Thymus (tissue), 14 donors: ENCODE measurements at places on chromosomes 16 and 17. TPM values are rescaled to one million over a fixed set of nuclear protein-coding genes. Genes with fewer than 3 reads are reported as not detected.

- no peaks in the 10 kb centered on the region for H3K4me1 ChIP-seq
- no peaks in the 10 kb centered on the region for H3K27me3 ChIP-seq
- DNase-seq, result no peak
- H3K4me3 ChIP-seq, result no peak overlapping the region
These were observed 32.4 kb downstream of the HSBP1 start for GRCh38 chr16:83840060-83840617.

- no peak within 1 kb of the TSS for H3K27ac ChIP-seq
- H3K4me1 ChIP-seq, result peaks cover 22% of the 10 kb centered on the region
- peak; percentile 59 for DNase-seq
- H3K27me3 ChIP-seq, result peaks cover 26% of the 10 kb centered on the region
- H3K36me3 ChIP-seq, result no peaks in the 10 kb centered on the region
- H3K4me3 ChIP-seq, result no peak within 1 kb of the TSS
These were observed at the start of gene ACE for GRCh38 chr17:63476854-63477479. TSS of gene ACE (plus strand) at chr17:63477061. CDS start at chr17:63477095, 34 bp downstream.

DNA sequence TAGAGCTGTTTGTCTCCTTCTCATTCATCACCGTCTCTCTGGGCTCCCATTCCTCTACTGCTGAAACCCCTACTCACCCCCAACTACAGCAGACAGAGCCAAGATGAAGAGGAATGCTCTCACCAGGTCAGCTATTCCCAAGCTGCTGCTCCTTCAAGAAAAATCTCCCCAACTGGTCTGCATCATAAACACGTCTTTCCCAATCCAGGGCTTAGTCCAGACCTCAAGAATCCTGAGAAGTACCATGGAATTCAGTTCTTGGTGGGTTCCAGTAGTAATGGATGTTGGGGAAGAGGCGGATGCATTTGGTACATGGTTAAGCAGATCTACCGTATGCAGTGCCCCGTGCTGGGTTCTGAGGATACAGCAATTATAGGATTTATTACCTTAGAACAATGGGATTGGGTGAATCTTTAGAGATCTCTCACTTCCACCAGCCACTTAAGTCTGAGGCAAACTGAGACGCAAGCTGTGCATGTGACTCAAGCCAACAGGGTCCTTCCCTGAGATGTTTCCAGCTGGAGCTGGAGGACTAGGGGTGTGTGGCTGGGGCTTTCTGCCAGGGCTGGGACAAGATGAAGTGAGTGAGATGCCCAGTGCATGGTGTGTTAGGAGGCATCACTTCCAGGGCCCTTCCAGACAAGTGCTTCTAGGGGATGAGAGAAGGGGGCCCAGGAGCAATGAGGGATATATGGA is 232.7 kb upstream of the CDH5 start:
- no peaks in the 10 kb centered on the region for H3K4me1 ChIP-seq
- no peak overlapping the region for H3K4me3 ChIP-seq
- H3K36me3 ChIP-seq, result no peaks in the 10 kb centered on the region
- no peak overlapping the region for H3K27ac ChIP-seq
- DNase-seq, result no peak

DNA sequence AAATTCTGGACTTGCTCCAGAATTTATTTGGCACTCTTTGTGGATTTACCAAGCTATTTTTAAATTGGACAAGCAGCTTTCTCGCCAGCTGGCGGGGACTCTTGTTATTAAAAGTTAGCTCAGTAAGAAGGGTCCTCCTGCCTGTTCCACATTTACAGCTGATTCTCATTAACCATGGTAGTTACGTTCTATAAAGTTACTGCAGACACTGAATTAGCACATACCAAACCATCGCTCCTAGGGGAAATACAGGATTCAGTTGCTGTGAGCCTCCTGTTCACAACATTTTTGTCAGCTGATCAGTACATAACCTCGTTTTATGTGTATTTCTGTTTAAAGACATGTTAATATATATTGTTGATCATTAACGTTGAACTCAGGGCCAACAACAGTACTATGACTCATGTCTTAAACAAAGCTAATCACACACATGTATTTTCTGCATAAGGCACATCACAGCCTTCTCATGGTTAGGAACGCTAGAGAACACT is 4.2 kb downstream of the LDAF1 start:
- H3K27ac ChIP-seq, result no peak overlapping the region
- DNase-seq, result no peak
- peaks cover 16% of the 10 kb centered on the region for H3K36me3 ChIP-seq
- no peak overlapping the region for H3K4me3 ChIP-seq
- H3K4me1 ChIP-seq, result peaks cover 14% of the 10 kb centered on the region

- DNase-seq, result no peak
- no peak overlapping the region for H3K27ac ChIP-seq
- no peaks in the 10 kb centered on the region for H3K4me1 ChIP-seq
- peaks cover 6% of the 10 kb centered on the region for H3K27me3 ChIP-seq
- H3K36me3 ChIP-seq, result no peaks in the 10 kb centered on the region
- no peak overlapping the region for H3K4me3 ChIP-seq
These were observed 10.3 kb upstream of the MRPL58 start for GRCh38 chr17:75001915-75002843.

GRCh38 chr17:3904501-3904900 is 11.6 kb upstream of the CAMKK1 start:
- H3K27me3 ChIP-seq, result no peaks in the 10 kb centered on the region
- no peaks in the 10 kb centered on the region for H3K36me3 ChIP-seq
- DNase-seq, result no peak
- H3K27ac ChIP-seq, result no peak overlapping the region
- H3K4me3 ChIP-seq, result no peak overlapping the region

- no peak for DNase-seq
- no peak overlapping the region for H3K27ac ChIP-seq
- H3K36me3 ChIP-seq, result peaks cover 3% of the 10 kb centered on the region
- H3K4me1 ChIP-seq, result peaks cover 19% of the 10 kb centered on the region
- peaks cover 63% of the 10 kb centered on the region for H3K27me3 ChIP-seq
These were observed 1.9 kb downstream of the FBXL8 start for GRCh38 chr16:67161595-67162058.

DNA sequence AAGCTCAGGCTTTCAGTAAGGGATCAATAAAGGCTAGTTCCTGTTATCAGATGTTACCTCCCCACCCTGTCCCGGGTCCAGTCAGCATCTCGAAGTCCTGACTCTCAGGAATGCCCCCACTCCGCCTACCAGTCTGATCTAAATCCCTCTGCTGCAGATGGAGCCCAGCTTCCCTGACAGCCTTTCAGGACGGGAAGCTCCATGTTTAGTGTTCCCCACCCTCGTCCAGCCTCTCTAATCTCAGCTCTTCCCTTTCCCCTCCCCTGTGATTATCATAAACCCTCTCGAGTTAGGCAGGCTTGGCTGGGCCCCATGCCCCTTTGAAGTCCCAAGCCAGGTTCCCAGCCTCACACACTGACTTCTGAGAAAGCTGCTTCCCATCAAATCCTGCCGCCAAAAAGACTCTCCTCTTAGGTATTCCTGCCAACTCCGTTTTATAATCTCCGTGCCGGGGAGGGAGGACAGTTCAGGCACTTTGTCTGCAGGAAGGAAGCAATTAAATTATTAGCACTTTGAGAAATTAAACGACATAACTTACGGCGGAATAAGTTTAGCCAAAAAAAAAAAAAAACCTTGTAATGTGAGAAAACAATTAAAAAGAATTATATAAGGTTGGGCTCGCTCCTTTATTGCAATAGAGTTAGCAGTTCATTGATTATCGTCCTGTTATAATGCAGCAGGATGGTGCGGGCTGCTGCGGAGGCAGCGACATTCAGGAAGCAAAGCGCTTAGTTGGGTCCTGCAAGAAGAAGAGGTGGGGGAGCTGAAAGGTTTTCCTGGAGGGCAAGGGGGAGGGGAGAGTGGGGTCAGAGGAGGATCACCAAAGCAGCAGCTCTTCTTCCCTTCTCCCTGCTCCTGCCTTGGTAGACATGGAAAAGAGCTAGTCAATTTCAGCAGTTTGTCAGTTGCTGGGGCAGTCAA is 16.8 kb upstream of the ETV4 start:
- no peak overlapping the region for H3K4me3 ChIP-seq
- H3K4me1 ChIP-seq, result no peaks in the 10 kb centered on the region
- no peaks in the 10 kb centered on the region for H3K36me3 ChIP-seq
- H3K27me3 ChIP-seq, result peaks cover 7% of the 10 kb centered on the region
- no peak overlapping the region for H3K27ac ChIP-seq
- no peak for DNase-seq

GRCh38 chr16:54233615-54234014 is 53.0 kb downstream of the IRX3 start:
- H3K27me3 ChIP-seq, result no peaks in the 10 kb centered on the region
- H3K4me1 ChIP-seq, result peaks cover 2% of the 10 kb centered on the region
- H3K27ac ChIP-seq, result no peak overlapping the region
- DNase-seq, result no peak
- no peak overlapping the region for H3K4me3 ChIP-seq

Gene TAT
- 0.09 TPM for total RNA-seq

Gene LRRC36
- 0.19 TPM for total RNA-seq

Gene IL17C
- 0.05 TPM for total RNA-seq

Gene CLCN7
- total RNA-seq, result 17.5 TPM

Gene ATP2A3
- total RNA-seq, result 52.9 TPM

Gene SLC35G6
- total RNA-seq, result not detected
